Fibroblast of skin of right biceps (primary cell): ENCODE measurements at places on chromosomes 7 and 10.

GRCh38 chr7:3028758-3029093 lies 14.9 kb downstream of the CARD11 start:
- DNase-seq: no peak

DNA sequence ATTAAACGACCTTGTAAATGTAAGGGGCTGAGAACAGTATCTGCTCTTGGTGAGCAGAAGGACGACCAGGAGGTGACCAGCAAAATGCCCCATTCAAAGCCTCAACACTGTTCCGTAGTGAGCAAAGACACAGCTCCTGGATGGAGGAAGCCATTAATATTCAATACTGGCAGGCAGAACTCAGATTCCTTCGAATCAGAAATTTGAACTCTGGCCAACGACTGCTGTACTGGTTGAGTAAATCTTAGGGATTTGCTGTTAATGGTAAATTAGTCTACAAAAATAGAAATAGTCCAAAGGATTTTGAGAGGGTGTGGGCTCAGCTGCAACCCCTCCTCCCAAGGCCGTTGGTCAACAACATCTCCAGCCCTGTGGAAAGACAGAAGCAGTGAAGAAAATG lies 130.5 kb upstream of the PFKP start:
- DNase-seq: peak; percentile 38

GRCh38 chr10:3239066-3239919 lies 66.7 kb upstream of the PITRM1 start:
- peak; percentile 58 for DNase-seq

- no peak for DNase-seq
Observed at GRCh38 chr7:20713792-20714191, 72.9 kb downstream of the SP8 start.

GRCh38 chr7:20825555-20825954 lies 38.9 kb upstream of the SP8 start:
- no peak for DNase-seq

DNA sequence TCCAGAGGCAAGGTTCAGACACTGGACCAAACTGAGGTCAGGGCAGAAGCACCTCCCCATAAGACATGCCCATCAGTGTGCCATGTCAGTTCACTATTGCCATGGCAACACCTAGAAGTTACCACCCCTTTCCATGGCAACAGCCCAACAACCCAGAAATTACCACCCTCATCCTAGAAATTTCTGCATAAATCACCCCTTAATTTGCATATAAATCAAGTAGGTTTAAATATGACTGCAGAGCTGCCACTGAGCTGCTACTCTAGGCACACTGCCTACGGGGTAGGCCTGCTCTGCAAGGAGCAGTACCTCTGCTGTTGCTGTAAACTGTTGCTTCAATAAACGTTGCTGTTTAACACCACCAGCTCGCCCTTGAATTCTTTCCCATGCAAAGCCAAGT lies 12.7 kb downstream of the STEAP2 start:
- DNase-seq: no peak

GRCh38 chr7:12909483-12909882 lies 222.1 kb downstream of the ARL4A start:
- DNase-seq: no peak

- DNase-seq: no peak
Observed at GRCh38 chr10:70950037-70950436, 61.7 kb upstream of the PCBD1 start.

- peak; percentile 97 for DNase-seq
Observed at GRCh38 chr10:78944723-78945312, 123.9 kb upstream of the ZMIZ1 start.

DNA sequence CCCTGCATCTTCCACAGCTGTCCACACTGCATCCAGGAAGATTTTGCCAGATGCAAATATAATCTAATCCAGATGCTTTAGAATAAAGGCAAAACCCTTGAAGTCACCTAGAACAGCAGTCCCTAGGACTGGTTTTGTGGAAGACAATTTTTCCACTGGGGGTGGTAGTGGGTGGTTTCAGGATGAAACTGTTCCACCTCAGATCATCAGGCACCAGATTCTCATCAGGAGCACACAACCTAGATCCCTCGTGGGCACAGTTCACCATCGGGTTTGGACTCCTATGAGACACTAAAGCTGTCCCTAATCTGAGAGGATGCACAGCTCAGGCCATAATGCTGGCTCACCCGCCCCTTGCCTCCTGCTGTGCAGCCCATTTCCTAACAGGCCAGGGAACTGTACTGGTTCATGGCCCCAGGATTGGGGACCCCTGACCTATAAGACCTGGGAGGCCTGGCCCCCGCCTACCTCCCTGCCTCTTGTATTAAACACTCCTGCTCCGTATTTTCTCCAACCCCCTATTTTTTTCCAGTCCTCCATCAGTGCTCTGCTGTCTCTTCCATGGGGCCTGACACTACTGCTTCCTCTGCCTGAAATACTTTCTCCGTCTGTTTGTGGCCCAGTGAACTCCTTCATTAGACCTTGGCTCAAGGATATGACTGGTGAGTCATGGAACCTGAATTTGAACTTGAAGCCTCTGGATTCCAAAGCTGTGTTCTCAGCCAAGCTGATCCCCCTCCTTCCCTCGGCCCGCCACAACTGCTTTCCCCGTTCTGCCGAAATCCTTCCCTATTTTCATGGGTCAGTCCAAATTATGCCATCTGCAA lies 79.9 kb upstream of the RHEB start:
- DNase-seq: peak; percentile 96

DNA sequence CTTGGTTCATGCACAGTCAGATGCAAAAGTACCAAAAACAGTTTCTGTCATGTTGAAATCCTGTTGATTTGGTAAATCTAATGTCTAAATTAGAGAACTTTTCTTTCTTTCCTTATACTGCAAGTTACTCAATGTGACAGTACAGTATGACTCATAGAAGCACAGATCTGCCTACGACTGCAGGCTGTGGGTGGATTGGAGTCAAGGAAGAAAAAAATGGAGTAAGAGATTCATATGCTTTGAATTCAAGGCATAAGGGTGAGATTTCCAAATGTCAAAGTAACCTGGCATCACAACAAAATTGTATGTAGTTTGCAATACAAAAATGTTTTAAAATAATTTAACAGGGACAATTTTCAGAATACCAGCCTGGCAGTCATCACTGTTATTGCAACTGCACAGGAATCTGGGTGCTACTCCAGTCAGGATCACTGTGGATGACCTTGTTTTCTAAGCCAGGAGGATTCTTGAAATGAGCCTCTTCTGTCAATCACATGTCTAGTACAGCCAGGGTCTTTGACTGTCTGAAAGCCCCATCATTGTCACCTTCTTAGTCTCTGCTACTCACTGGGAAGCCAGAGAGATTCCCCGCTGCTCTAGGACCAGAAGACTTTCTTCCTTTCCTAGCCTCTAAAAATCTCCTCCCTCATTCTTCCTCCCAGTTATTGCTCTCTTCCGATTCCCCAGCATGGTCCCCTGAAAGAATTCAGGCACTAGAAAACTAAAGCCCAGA lies 83.6 kb downstream of the CD36 start:
- DNase-seq: peak; percentile 88

GRCh38 chr7:23358152-23358674 lies 59.1 kb downstream of the MALSU1 start:
- no peak for DNase-seq

- DNase-seq: no peak
Observed at GRCh38 chr10:17781856-17782255, 27.3 kb upstream of the MRC1 start.

- DNase-seq: no peak
Observed at GRCh38 chr7:101804088-101804963, 13.1 kb upstream of the CUX1 start.

DNA sequence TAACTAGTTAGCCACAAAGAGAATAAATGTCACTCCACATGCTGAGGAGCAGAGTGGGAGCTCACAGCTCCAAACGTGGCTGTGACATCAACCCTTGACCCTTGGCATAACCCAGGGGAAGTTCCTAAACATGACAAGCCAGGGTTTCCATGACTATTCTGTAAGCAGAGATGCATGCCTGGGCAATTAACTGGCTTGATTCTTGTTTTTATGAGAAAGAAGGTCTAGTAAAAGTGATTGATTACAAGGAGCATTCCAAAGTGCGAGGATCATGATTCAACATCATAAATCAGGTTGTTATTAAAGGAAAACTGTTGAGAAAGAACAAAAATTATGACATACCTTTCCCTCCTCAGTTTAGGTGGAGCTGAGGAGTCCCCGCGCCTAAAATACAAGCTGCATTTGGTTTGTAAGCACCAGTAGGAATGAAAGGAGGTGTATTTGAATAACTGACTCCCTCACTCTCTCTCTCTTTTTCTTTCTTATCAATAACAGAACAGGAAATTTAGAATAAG lies 108.4 kb downstream of the SFMBT2 start:
- peak; percentile 24 for DNase-seq

DNA sequence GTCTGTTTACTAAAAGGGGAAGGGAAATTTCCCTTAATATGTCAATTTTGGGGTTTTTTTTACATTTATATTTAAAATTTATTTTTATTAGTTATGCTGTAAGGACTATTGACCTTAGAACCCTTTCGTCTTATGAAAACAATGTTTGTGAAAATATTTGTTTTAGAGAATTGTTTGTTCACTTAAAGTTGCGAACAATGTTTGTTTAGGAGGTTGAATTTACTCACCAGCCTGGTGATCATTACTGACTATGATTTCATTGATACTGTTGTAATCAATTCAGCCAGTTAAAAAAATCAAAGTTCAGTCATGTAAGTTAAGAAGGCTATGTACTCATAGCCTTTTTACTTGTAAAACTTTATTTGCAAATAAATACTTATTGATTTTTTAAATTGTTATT lies 27.4 kb upstream of the TSPAN13 start:
- DNase-seq: no peak

DNA sequence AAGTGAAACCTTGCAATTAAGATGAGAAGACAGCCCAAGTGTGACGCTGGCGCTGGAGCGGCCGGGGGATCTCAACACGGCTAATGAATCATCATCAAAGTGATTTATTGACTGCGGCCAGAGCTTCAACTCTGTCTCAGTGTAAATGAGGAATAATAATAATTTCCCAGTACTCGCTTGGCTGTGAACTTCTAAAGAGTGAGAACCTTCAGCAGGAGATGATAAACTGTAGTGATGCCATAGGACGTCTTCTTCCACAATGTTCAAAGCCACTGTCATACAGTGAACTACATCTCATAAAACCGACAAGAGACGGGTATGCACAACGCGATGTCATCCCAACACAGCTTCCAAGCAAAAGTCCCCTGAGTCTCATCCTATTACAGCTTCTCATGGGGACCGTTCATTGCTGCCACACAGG lies 123.6 kb upstream of the NOBOX start:
- peak; percentile 62 for DNase-seq

- peak; percentile 87 for DNase-seq
Observed at GRCh38 chr7:92843034-92843760, 6.8 kb upstream of the CDK6 start.

DNA sequence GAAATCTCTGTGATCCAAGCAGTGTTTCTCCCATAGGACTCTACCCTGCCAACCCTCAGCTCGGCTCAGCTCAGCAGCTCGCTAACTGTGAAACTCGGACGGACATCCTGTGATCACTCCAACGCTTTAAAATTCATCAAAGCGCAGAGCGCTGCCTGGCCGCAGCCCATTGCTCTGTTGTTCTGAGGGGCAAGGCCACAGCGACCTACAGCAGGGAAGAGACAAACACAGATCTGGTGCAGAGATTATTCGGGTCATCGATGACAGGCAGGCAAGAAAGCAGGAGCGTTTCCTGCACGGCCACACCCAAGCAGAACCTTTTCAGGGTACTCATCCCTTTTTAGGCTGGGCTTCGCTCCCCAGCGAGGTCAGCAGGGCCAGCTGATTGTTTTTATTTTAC lies 72.1 kb downstream of the INSIG1 start:
- DNase-seq: no peak

DNA sequence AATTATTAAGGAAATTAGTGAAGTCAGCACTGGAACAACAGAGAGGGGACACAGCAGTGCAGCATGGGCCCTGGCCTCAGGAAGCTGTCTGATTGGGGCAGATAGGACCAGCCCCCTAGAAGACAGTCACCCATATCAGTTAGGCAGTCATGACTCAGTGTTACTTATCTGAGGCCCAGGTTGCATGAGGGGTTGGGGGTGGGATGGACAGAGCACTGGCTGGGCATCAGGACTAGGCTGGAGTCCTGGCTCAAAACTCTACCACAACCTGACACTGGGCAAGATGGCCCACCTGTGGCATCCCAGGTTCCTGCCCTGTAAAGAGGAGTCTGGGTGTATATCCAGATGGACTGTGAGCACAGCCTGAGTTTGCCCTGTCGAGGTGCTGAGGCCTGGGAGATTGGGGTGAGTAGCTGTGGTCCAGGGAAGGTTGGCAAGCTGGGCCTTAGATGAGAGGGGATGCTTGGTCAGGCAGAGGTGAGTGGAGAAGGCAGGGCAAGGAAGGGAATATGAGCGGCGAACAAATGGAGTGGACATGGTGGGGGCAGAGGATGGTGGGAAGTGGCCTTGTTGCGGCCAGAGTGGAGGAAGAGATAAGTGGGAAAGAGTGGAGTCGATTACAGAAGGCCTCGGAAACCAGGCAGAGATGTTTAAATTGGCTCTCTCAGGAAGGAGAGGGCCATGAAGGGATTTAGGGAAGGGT lies 37.5 kb downstream of the HK1 start:
- no peak for DNase-seq

DNA sequence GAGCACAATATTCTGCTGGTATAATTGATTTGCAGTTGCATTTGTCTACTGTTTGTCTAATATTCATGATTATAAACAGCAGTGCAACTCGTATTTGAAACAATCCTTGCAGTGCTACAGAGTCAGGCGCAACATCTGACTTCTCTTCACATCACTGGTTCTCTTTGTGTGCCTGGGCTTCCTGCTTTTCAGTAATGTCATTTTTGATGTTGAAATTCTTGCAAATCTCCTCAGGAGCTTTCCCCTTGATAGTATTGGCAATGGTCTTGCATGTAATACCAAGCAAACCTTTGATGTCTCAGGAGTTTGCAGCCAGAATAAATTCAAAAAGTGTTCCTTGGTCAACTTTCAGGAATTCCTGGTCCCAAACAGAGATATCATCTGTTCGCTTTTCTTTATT lies 20.2 kb downstream of the HPS6 start:
- no peak for DNase-seq

DNA sequence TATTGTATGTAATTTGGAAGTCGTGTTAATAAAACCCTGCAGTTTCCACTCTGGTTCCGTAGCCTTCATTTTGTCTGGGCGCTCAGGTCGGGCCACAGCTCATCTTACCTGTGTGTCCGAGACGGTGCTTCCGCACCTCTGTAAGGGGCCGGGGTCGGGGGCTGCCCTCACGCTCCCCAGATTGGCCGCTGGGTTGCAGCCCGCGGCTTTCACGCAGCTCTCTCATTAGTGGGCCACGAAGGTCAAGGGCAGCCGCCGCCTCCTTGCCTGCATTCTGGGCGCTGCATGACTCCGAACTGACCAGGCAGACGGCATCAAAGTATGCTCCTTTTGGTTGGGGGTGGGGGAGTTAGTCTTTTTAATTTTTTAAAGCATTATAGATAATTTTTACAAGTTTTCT lies 30.8 kb downstream of the SHH start:
- DNase-seq: no peak

GRCh38 chr7:126778101-126778500 lies 474.6 kb downstream of the GRM8 start:
- no peak for DNase-seq

DNA sequence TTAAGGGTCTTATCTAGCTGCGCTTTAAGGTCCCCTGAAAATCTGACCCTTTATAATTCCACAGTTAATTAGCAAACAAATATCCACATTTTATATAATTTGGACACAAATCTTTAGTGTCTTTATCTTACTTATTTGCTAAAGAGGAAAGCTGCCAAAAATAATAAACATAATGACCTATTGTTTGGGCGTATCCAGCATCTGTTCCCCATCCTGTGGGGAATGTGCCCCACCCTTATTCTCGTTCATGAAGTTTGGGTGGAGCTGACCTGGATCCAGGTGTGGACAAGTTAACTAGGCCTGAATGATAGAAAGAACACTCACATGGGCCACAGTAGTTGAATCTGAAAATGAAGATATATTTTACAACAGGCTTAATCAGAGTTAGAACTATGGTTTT lies 218.3 kb downstream of the CRPPA start:
- DNase-seq: no peak
